Endothelial cell (in vitro differentiated cells): ENCODE measurements at places on chromosomes 1 and 21.

DNA sequence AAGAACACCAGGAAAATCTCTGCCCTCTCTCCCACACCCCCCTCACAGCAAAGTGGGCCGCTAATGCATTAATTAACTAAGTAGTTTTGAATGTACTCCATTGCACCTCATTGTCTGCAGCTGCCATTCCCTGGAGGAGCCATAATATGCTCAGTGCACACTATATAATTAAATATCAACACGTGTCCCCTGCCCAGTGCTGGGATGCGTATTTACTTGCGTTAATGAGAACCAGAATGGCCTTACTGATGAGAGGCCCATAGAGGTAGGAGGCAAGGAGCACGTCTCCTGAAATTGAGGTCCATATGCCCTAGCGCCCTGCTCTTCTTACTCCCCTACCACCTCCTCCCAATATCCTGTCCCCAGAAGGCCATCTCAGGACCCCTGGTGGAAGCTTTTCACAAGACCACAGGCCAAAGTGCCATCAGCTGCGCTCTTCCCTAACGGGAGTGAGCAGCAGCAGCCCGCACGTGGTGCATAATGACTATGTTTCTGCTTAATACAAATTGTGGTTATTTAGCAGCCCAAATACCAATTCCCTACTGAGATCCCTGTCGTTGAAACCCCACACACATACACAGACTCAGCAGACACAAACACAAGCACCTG lies 76.8 kb downstream of the PLXNA2 start:
- no peak for DNase-seq

- DNase-seq = no peak
These were observed 96.4 kb downstream of the OBSCN start for GRCh38 chr1:228304225-228304624.

DNA sequence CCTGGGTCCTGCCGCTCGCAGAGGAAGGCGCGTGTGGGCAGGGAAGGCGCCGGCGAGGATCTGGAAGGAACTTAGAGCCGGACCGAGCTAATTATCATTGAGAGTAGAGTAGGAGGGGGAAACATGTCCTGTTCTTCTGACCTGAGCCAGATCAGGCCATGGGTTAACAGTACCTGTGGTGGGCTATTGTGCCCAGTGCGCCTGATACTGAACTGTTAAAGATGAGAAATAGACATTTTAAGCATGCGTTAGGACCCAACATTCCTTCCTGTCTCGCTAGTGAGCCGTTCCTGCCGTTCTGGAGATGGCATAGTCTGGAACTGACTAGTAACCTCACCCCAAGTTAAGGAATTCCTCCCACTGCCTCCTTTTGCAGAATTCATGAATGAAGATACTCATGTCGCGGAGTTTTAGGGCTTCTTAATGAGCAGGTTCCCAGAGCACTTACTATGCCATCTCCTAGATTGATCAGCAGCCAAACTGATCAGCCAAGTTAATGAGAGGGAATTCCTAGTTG lies 870 bp downstream of the STRIP1 start:
- DNase-seq = no peak

DNA sequence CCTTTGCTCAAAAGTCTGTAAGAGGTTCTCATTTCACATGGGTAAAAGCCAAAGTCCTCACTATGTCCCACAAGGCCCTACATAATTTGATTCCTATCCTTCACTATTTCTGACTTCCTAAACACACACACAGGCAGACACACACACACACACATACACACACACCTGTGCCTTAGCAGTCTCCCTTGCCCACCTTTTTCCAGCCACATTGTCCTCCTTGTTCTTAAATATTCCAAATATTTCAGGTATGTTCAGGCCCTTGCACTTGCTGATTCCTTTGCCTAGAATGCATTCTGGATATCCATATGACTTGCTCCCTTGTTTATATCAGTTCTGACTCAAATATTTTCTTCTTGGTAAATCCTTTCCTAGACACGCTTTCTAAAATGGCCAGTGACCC lies 54.6 kb downstream of the NTNG1 start:
- DNase-seq = no peak
